Iris pigment epithelial cell (primary cell): ENCODE measurements at places on chromosomes 2 and 18.

DNA sequence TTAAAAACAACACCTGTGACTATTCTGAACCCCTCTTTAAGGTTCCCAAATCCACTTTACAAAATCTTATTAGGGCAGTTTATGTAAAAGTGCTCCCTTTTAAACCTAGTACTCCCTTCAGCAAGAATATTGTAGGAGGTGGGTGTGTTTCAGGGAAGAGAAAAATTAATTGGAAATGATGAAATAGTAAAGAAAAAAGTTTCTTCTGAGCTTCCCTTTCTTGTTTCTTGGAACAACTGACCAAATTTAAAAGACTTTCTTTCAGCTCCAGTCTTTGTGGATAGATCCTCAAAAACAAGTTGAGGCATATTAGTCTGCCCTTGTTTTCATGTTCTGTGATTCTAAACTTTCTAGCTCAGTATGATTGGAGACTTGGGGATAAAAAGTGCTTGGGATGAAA is 3.0 kb downstream of the VWA3B start:
- DNase-seq: no peak

DNA sequence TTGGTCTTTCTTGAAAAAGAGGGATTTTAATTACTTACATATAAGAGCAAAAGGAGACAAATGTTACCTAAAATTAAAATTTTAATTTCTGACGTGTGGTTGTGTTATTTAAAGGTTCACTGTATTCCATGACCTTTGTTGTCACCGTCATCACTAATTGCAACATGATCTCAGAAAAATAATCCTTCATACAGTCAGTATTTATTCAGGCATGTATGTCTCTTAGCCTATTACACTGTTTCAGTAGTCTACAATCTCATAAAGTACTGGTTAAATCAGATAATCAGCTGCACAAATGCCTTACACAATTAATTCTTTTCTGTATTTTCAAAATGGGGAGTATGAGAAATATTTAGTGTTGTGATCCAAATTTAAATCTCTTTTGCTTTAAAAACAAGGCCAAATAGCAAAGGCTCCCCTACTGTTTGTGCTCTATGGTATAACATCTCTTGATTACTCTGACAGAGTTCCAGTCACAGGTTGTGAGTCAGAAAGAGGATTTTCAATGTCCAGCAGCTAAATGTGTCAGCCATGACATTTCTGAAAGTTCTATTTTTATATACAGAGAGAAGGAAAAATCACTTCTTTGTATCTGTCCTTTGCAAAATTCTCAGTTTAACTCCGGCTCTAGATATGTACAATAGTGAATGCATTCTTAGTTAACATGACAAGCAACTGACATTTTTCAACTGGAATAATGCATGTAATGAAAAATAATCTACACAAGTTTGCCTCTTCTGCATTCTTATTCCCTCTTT is 184.0 kb downstream of the FIGN start:
- peak; percentile 56 for DNase-seq

DNA sequence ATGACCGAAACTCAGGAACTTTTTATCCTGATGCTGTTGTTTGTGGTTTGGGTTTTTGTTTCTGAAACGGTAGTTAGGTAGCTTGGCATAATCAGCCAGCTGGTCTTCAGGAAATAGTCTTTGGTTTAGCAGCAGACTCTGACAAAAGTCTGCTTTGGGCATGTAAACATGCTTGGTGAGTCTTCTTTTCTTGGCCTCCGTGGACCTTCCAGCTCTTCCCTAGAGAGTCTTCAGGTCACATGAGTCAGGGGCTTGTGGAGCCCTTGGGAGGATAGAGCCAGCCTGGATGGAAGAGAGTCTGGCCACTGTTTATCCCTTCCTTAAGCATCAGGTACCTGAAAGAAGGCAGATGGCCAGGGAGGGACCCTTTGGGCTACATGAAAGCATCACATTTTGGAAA is 154.5 kb downstream of the MGAT5 start:
- peak; percentile 49 for DNase-seq

- DNase-seq: no peak
Measured at GRCh38 chr2:163732727-163733126, 3.1 kb downstream of the FIGN start.

DNA sequence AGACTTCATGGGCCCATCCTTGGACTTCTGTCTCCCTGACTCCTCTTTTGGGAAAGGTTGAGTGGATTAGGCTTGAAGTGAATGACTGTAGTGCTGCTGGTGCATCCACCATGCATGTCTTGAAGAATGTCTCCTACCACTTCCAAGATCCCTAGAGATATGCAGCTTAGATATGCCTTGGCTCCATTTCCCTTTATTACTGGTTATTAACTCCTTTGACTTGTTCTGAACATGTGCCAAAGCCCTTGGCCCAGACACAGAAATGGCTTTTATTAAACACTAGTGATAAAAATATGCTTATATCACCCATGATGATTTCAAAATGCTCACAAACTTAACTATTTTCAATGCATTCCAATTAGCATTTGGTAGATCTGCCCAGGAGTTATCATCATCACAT is 90.0 kb upstream of the SLC14A2 start:
- DNase-seq: no peak

DNA sequence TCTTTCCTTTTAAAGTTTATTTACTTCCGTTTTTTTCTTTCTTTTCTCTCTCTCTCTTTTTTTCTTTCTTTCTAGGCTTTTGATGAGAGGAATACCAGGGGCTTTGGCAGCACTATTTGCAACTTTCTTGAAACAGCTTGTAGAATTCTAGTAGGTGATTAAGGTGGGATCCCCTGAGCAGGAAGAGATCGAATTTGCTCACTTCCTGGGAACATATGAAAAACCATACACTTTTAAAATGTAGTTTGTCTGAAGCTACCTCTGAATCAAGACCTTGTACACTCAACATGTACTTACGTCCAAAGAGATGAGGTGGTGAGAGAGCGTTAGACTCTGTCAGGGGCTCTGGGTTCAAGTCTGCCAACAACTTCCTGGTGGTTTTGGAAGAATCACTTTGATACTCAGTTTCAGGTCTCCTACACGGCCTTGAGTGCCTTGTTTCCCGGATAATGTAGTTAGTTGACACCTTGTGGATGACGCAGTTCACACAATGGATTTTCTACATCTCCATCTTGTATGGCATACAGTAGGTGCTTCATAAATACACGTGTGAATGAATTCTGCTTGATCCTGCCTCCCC is 229.1 kb downstream of the MYCN start:
- DNase-seq: no peak

GRCh38 chr2:45833968-45834344 is 182.5 kb downstream of the PRKCE start:
- DNase-seq: no peak

GRCh38 chr2:234003972-234004617 is 46.4 kb upstream of the SPP2 start:
- DNase-seq: peak; percentile 86

- DNase-seq: no peak
Measured at GRCh38 chr18:76989647-76990190, 142.9 kb downstream of the MBP start.

- no peak for DNase-seq
Measured at GRCh38 chr2:1459727-1460126, 46.5 kb downstream of the TPO start.
